AG04449 (cell line): ENCODE measurements at places on chromosomes 1 and 21.

- no peak for DNase-seq
Measured at GRCh38 chr1:206706806-206707366, 22.2 kb downstream of the MAPKAPK2 start.

- DNase-seq: no peak
Measured at GRCh38 chr1:21670956-21671902, 2.1 kb upstream of the RAP1GAP start.

DNA sequence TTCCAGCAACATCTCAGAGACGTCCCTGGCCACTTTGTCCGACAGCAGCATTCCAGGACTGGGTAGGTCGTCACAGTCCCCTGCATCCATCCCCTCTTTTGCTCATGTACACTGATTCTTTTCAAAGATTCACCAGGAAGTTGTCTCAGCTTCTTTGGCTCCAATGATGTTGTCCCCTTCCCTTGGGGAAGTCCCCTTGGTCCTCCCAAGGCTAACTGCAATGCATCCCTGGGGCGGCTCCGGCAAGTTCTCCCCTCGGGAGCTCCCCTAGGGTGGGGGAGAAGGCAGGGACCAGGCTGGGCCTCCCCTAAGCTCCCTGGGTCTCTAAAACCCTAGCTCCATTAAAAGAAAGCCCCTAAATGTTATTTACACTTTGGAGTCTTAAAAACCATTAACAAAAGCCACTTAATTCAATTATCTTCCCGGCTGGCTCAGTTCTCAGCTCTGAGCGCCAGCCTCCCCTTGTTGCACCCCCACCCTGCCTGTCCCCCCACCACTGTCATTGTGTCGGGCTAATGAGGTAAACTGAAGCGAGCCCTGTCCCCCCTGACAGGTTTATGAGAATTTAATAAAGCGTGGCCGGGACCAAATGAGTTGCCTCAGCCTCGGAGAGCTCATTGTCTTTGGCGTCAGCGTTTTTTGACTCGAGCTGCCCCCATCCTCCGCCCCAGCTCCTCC lies 25.3 kb downstream of the KNCN start:
- DNase-seq: no peak

DNA sequence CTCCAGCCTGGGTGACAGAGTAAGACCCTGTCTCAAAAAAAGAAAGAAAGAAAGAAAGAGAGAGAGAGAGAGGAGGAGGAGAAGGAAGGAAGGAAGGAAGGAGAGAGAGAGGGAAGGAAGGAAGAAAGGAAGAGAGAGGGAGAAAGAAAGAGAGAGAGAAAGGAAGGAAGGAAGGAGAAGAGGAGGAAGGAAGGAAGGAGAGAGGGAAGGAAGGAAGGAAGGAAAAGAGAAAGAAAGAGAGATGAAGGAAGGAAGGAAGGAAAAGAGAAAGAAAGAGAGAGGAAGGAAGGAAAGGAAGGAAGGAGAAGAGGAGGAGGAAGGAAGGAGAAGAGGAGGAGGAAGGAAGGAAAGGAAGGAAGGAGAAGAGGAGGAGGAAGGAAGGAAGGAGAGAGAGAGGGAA lies 82.2 kb upstream of the ATP1B1 start:
- DNase-seq: no peak

DNA sequence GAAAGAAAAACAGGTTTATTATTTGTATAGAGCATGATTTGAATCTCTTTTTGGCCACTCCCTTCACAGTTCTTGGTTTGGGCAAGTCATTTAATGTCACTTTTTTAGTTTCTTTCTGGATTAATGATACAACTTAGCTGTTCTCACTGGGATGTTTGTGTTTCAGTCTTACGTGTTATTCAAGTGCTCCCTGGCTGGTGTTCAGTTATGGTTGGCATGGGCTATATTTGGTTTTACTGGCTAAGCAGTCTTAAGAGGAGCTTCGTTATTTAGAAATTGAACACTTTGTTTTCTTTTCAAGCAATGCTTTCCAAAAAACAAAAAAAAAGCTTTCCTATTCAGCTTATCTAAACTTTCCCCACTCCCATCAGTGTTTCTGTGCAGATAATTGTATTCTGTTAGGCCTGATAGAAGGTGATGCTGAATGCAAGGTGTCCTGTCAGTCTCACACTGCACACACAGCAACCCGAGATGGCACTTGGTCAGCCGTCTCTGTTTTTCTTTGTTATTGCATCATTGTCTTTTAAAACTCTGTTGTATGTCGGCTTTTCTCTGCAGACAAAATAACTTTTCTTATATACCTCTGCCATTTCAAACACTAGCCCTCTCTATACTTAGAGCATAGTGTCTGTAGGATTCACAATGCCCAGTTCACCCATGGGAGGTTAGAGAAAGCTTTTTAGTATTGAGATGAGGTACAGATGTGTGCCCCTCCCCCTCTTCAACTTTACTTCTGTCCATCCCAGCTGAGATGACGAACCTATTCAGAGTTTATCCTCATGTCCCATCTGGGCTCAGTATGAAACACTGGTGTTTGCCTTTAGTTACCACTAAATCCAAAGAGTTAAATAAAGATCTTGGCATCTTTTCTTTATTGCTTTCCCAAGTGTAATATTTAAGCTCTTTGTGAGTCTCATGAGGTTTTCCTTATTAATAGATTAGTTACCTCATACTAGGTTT lies 80.2 kb downstream of the VPS13D start:
- no peak for DNase-seq

DNA sequence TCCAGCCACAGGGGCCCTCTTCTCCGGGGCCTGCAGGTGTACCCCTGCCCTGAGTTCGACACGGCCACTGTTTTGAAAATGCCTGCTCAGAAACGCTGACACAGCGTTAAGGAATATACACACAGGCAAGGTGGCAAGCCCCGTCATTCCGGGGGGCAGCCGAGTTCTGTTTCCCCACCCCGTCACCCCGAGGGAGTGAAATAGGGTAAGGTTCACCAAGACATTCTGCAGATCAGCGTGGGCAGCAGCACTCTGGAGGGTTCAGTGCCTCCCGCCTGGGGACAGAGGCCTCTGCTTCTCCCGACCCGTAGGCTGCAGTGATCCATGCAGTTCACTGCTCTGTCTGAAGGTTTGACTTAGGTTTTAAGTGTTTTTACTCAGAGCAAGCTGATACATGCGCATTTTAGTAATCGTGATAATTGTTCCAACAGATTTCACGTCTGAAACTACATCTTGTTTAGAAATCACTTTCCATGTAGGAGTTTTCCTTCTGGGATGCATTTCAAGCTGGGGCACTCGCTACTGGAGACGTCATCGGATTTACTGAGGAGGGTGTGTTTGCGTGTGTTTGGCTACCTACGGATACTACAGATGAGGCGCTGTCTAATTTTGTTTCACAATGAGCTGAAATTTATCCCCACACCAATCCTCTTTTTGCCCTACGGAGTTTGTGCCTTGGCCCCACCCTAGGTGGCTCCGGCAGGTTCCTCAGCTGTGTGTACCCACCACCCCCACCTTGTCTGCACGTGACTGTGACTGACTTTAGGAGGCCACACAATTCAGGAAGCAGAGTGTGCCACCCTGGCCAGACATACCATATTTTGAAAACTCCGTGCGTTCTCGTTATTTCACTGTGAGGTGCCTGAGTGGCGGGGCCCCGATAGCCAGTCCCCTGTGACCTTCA lies 63.5 kb downstream of the AGPAT3 start:
- DNase-seq: no peak

- no peak for DNase-seq
Measured at GRCh38 chr1:41409825-41410224, 48.6 kb downstream of the FOXO6 start.

DNA sequence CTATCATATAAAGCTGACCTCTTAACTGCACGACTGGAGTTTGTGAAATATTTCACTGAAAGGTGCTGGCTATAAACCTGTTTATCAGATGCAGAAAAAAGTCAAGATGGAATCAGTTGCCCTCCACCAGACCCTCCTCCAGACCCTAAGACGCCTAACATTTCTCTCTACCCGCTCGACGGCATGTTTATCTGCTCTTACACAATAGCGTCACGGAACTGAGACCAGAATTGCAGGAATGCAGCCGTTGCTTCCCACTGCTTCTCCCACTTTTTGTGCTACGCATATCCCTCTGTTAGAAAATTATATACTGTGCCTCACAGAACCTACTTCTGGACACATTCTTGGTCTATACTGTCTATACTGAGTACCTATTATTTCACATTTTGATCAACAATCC lies 28.2 kb upstream of the FAM131C start:
- DNase-seq: no peak

GRCh38 chr1:153568367-153569099 lies 2.9 kb upstream of the S100A2 start:
- DNase-seq: no peak

GRCh38 chr1:48177257-48177656 lies 45.3 kb upstream of the SLC5A9 start:
- no peak for DNase-seq

- no peak for DNase-seq
Measured at GRCh38 chr1:83559129-83559840, 439.6 kb downstream of the TTLL7 start.

- DNase-seq: no peak
Measured at GRCh38 chr1:67336157-67336556, 28.5 kb downstream of the IL12RB2 start.

DNA sequence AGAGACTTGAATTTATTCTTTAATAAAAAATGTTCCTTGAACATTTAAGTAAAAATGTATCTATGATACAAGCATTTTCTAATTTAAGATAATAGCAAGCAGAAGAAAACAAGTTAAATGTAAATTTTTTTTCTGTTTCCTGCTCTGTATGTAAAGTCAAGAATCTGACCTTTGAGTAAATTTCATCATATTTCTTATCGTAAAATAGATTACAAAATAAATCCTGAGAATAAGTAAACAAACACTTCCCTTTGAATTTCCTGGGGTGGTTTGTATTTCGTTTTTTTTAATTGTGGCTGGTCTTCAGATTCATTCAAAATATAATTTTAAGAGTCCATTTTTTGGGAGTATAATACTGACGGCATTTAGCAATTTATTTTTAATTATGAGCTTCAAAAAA lies 77.6 kb downstream of the POU2F1 start:
- no peak for DNase-seq

DNA sequence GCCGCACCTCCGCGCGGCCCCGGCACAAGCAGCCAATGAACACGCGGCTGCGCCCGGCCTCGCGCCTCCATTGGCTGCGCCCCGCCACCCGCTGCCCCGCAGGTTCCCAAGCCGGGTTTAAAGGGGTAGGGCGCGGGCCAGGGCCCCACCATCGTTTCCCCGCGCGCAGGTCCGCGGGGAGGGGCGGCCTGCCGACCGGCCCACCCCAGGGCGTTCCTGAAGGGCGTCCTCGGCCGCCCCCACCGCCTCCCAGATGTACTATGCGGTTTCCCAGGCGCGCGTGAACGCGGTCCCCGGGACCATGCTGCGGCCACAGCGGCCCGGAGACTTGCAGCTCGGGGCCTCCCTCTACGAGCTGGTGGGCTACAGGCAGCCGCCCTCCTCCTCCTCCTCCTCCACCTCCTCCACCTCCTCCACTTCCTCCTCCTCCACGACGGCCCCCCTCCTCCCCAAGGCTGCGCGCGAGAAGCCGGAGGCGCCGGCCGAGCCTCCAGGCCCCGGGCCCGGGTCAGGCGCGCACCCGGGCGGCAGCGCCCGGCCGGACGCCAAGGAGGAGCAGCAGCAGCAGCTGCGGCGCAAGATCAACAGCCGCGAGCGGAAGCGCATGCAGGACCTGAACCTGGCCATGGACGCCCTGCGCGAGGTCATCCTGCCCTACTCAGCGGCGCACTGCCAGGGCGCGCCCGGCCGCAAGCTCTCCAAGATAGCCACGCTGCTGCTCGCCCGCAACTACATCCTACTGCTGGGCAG lies at the start of gene OLIG1:
TSS of gene OLIG1 (plus strand) at position 148 of the 750 bp plus-strand sequence. CDS start at position 254, 106 bp downstream.
- no peak for DNase-seq

DNA sequence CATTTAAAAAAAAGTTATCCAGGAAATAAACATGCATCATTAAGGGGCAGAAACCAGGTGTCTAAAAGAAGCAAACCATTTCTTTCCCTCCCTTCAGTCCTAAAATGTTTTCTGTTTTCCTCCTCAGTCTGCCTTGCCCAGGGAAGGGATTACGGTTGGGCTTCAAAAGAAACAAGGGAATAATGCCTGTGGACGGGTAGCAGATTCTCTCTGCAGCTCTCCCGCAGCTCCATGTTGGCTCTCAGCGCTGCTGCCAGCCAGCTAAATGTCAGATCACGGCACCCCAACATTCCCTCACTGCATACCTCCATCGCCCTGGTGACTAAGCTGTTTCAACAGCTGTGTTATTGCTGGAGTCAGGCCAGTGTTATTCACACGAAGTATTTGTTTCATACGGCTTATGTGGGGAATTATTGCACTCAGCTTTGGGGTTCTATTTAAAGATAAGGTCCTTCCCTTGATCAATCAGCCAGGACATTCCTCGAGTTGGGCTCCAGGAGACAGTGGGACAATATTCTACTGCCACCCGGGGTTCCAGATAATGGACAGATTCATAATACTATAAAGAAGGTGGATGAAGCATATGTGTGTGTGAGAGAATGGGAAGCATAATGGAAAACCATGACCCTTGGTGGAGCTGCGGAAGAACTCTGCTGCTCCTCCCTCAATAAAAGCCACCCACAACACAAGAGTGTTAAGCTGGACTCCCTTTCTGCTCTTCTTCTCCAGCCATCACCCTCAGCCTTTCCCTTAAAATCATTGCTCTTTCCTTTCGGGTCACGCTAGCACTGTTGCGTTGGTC lies 58.2 kb downstream of the WLS start:
- peak; percentile 88 for DNase-seq

- DNase-seq: no peak
Measured at GRCh38 chr21:9730866-9731265, 790.5 kb upstream of the TPTE start.
